ENCODE measurements at places on chromosomes 4 and X.
A peak's percentile ranks its signal among the peaks of the same experiment; 100 is the strongest.

DNA sequence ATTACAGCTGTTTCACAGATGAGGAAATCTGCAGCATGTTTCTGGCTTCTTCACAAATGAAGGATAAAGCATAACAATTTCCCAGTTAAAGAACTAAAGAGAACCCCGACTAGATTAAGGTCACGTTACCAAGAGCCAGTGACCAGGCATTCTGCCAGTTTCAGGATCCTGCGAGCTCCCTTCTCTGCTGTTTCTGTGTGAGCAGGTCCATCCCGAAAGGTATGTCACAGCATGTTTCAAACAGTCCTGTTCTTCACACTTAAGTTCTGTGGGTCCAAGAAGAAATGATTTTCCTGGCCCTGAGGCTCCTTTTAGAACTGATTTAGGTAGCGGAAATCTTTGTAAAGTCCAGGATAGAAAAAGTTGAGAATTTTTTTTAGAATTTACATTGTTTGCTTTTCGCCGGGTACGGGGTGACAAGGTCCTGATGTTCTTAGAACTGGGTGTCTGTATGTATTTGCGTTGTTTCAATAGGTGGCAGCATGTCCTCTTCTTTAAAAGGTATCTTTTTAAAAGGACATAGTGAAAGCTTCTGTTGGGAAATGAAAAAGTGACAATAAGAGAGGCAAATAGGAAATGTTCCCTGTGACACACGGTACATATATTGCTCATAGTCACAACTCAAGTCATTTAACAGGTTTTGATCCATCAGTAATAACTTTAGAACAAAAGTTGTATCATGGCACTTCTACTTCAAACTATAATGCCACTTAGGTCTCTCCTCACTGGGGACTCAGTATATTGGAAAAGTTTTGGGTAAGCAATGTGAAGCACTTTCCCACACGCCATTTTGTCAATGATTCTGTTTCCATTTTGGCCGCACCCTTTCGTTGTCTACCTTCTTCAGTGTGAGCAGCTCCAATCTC, 18.4 kb downstream of the IL21 start:
- no peak for DNase-seq

DNA sequence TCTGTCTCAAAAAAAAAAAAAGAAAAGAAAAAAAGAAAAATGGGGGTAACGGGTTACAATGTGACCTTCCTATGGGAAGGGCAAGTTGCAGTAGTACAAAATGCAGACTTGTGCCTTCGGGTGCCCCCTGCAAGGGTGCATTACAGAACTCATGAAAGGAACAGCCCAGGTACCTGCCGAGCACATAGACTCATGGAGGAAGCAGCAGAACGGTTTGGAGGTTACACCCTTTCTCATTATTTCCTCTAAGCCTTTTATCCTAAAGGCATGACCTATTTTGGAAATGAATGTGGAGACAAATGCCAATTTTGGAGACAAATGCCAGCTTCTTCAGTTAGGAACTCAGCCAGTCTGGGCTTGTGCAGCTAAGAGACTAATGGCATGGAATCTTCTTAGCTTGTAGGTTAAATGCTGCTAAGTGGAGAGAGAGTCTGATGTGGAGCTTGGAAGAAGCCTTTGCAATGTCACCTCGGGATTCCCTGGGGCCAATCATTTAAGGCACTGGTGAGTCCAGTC, 44.1 kb upstream of the PRKX start:
- DNase-seq, result no peak

- DNase-seq, result no peak
Measured at GRCh38 chr4:138177278-138177968, 64.7 kb downstream of the SLC7A11 start.

- peak; percentile 51 for DNase-seq
Measured at GRCh38 chrX:149871940-149872339, 9.0 kb upstream of the MAGEA8 start.

- DNase-seq, result no peak
Measured at GRCh38 chr4:119125931-119126330, 9.7 kb upstream of the MYOZ2 start.

- no peak for DNase-seq
Measured at GRCh38 chr4:94409962-94410361, 41.8 kb upstream of the PDLIM5 start.

DNA sequence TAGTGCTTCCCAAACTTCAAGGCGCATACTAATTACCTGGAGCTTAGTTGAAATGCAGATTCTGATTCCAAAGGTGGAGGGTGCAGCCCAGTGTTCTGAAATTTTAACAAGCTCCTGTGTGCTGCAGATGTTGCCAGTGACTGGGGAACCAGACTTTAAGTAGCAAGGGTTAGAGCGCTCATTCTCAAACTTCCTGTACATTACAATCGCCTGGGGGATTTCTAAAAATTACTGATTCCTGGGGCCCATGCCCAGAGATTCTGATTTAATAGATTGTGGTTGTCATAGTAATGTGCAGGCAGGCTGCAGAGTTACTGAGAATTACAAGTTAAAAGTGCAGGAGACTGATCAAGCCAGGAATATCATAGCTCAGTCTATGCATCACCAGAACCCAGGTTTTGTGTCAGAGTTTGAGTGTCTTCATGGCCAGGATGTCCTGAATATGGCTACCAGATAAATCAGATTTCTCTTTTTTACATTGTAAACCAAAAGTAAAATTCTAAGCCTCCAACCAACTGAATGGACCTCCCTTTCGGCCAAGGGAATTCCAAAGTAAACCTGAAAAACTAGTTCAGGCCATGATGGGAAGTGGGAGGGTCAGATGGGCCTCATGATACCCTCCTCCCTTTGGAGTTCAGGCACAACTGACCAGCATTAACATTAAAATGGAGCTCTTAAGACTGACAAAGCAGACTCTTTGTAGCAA, 121.6 kb downstream of the ATXN3L start:
- DNase-seq, result no peak

GRCh38 chrX:117327373-117327772, 789.2 kb downstream of the KLHL13 start:
- no peak for DNase-seq

DNA sequence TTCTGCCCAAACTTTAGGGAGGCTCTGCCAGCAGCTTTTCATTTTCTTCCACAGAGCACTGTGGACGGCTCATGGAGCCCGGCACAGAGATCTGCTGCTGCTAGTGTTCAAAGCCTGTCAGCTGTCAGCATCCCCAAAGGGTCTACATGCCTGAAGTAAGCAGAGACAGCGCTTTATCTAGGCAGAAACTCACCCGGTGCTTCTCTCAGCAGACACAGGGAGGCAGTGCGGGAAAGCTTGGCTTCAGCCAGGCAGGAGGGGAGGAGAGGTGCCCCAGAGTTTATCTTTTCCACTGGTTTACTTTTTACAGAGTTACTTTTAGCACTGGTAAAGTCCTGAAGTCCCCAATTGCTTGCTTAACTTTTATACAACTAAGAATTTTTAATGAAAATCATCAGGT, 339.3 kb downstream of the NKX6-1 start:
- DNase-seq, result no peak

DNA sequence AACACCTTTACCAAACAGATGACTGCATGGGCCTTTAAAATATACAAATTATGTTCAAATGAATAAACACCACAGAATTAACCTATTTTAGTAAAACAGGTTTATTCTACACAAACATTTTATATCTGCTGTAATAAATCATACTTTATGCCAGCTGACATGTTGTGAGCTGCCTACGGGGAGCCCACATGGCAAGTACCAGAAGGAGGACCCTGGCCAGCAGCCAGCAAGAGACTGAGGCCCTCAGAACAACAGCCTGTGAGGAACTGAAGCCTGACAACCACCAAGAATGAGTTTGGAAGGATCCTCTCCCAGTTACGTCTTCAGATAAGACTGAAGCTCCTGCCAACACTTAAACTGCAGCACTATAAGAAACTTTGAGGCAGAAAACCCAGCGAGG, 377.0 kb downstream of the PDGFC start:
- no peak for DNase-seq

- no peak for DNase-seq
Measured at GRCh38 chr4:53055274-53055673, 193.2 kb downstream of the RASL11B start.

- DNase-seq, result no peak
Measured at GRCh38 chrX:11591723-11592346, 73.9 kb downstream of the ARHGAP6 start.

GRCh38 chr4:56752985-56753384, 68.5 kb downstream of the SPINK2 start:
- no peak for DNase-seq

GRCh38 chr4:78171482-78171881, 114.4 kb downstream of the FRAS1 start:
- no peak for DNase-seq

GRCh38 chr4:124997124-124997523, 284.6 kb upstream of the ANKRD50 start:
- DNase-seq, result no peak

DNA sequence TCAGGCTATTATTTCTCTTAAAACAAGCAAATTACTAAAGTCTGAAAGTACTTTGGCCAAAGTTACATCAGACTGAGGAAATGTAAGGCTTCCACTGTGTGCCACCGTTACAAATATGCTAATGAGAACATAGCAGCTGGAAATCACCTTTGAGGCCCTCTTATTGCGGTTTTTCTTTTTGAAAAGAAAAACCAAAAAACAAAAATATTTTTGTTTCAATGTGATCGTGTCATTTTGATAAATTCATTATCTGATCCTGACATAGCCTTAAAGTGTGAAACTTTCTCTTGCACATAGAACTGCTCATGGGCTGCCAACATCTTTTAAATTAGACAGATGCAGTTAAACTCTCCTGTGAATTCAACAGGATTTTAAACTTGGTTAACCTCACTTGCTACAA, 2.8 kb upstream of the TIFA start:
- DNase-seq, result peak; percentile 32

- no peak for DNase-seq
Measured at GRCh38 chr4:90127706-90128345, 632 bp downstream of the CCSER1 start.

GRCh38 chr4:93334003-93334402, 494.6 kb upstream of the ATOH1 start:
- no peak for DNase-seq

- no peak for DNase-seq
Measured at GRCh38 chr4:93896516-93896915, 68.0 kb downstream of the ATOH1 start.

DNA sequence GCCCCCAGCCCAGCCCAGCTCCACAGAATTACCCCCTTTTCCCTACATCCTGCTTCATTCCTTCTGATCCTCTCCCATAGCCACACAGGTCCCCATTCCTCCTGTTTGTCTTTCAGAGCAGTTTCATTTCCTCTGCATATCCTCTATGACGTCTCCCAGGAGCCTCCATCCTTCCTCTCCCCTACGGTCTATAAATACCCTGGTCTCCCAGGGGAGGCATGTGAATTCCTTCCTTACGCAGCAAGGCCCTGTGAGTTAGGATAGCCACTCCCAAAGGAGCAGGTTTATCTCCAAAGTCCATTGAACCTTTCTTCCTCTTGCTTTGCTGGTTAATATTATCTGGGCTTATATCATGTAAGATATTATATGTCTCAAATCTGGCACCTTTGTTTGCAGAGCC, 8.4 kb upstream of the APLN start:
- DNase-seq, result no peak

- no peak for DNase-seq
Measured at GRCh38 chr4:128060121-128060698, 902 bp upstream of the LARP1B start.

GRCh38 chr4:158870282-158870625, 101.4 kb downstream of the FNIP2 start:
- DNase-seq, result no peak

DNA sequence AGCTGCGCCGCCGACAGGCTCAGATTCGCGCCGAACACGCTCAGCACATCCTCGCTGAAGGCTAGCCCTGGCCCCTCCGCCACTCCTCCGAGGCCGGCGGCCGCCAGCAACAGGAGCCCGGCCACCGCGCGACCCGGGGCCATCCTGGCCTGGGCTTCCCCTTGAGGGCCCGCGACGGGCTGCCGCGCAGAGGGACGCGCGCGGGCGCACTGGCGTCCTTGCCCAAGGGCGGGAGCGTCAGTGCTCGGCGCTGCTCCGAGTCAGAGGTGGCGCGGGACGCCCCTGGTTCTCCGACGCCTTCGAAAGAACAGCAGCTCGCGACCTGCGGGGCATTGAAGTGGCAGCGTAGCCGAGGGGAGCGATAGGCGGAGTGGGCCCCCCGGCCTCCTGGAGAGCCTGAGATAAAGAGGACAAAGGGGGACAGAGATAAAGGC, 745 bp downstream of the SLC39A8 start:
- peak; percentile 62 for DNase-seq

- no peak for DNase-seq
Measured at GRCh38 chrX:10288373-10288975, 131.7 kb downstream of the CLCN4 start.

GRCh38 chrX:137031039-137031438, 2.8 kb downstream of the GPR101 start:
- no peak for DNase-seq

DNA sequence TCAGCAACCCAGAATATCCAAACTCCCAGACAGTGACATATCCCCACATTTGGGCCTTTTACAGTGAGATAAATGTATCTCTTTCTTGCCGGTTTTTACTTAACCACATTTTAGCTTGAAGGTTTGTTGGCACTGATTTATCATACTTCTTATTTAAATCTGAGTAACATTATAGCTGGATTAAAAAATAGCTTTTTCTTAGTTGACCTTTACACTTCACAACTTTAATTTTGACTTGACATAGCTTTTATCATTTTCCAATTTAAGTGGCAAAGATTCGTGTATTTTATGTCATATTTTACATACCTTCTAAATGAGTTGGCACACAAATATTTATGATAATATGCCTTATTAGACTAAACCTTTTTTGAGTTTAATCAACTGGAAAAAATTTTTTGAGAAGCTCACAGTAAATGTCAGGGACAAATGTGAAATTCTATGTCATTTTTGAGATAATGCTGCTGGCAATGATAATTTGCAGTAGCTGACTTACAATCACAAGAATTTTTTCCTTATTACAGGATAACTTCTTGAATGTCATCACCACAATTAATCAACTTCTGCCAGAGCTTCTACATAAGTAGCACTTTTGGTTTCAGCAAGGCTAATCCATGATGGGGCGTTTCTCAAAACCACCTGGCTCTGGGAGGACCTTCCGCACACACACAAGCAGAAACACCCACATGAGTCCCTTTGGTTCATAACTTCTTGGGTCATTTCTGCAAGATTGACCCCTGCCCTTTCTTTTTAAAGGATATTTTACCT, 80.3 kb downstream of the SYTL5 start:
- no peak for DNase-seq

DNA sequence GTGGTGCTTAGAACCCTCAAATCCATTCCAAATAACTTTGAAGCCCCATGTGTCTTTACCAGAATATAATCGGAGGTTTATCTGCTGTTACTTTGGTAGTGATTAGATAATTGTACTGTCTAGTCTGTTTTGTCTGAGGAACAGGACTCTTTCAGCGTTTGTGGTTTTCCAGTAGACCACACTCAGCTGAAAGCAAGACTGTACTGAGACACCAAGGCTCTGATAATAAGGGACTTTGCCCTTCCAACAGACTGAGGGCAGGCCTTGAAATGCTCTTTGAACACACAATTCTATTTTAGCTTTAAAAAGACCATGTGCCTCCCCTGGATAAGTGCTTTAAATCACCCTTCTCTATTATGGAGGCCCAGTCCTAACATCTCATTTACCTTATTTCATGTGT, 76.1 kb downstream of the KLHL8 start:
- no peak for DNase-seq

- no peak for DNase-seq
Measured at GRCh38 chrX:43446752-43447151, 209.3 kb upstream of the MAOA start.

- no peak for DNase-seq
Measured at GRCh38 chrX:78513971-78514738, 145.0 kb downstream of the RTL3 start.

Measured in CD4-positive, alpha-beta T cell treated with Interleukin-15 for 1 hour (primary cell).